Stimulated activated CD4-positive, alpha-beta T cell treated with anti-CD3 and anti-CD28 coated beads, TNF-alpha, amount 100 ng/mL, for 1 hour (primary cell): ENCODE measurements at places on chromosomes 16 and 17.

DNA sequence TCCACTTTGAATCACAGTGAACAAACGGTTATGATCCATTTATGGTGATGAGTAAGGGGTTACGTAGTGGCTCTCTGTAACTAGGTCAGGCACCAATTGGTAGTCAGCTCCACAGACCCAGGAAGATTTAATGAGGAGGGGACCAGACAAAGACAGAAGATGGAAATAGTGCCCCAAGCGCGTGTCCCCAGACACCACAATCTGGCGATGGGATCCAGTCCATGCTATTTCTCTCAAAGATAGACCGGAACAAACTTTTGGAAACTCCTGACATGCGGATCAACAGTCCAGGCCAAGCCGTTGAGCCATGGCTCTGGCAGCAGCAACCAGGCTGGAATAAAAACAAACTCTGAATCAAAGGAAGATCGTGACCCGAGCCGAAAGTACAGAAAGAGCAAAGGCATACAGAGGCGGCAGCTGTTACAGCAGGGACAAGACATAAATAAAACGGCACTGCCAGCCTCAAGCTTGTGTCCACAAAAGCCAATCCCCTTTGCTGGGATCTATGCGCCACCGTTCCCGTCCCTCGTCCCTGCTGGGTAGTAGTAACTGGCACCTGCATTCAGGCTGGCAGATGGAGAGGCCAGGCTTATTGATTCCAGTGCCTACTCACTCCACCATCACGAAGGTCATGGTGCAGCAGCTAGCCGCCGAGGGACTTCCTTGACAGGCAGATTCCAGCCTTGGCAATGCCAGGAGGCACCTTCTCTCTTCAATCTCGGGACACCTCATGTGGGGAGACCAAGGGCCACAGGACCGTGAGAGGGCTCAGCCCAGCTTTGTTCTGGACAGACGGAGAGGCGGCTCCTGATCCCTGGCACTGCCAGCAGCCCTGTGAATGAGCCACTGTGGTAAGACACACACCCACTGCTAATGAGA is 50.2 kb downstream of the CDH11 start:
- no peak for DNase-seq

DNA sequence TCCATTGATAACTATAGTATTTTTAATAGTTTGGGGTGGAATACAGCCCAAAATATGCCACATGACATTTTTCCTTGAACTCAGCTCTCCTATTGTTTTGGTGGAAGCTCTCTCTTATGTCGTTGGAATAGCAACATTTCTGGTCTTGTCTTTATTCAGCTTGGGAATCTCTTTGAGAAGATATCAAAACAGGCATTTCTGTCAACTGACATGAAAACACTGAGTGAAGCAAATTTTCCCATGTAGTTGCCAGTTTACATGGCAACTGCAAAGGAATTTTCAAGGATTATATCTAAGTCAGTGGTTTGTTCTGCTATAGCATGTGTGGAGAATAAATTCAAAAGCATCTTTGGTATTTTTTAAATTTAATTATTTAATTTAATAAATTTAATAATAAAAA is 863.5 kb upstream of the CDH8 start:
- DNase-seq: no peak

DNA sequence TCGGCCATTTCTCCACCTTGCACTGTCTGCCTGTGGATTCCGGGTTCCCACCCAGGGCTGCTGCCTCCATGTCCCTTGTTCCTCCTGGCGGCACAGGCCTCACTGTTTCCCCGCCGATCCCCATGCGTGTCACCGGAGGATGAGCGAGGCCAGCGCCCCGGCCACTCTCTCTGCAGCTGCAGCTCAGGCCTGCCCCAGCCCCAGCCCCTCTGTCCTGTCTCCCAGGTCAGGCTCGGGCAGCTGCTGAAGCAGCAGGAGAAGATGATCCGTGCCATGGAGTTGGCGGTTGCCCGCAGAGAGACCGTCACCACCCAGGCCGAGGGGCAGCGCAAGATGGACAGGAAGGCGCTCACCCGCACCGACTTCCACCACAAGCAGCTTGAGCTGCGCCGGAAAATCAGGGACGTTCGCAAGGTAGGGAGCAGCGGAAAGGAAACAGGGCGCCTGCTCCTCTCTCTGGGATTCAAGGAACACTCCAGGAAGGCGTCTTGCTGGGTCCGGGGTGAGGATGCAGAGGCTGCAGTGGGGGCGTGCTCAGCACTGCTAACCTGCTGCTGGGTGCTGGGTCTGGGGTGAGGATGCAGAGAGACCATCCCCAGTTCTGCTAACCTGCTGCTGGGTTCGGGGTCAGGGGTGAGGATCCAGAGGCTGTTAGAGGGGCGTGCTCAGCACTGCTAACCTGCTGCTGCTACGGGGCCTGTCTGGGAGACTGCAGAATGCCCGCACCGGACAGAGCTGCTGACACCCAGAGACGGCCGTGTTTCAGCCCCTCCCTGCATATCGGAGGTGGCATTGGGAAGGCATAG is 6.1 kb upstream of the GAA start:
- DNase-seq: no peak

DNA sequence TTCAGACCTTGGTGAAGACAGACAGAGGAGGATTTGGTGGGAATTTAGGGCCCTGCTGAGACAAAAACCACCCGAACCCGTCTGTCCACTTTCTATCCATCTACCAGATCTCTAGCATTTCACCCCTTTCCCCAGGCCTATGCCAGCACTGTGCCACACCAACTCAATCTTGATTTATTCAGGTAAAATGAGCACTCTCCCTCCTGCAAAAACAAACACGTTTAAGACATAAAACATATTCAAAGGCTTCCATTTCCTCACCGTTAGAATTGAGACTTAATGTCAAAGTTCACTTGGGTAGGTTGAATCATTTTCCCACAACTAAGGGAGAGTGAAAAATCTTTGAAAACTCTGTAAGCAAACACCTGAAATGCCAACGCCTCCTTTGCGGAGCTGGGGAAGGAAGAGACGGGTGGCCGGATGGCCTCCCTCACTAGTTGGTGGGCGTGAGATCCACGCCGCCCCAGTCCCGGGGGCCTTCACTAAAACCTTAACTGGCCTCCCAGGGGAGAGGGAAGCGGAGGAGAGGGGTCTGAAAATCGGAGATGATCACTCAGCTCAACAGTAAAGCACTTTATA is 862 bp downstream of the DCAKD start:
- peak; percentile 20 for DNase-seq

DNA sequence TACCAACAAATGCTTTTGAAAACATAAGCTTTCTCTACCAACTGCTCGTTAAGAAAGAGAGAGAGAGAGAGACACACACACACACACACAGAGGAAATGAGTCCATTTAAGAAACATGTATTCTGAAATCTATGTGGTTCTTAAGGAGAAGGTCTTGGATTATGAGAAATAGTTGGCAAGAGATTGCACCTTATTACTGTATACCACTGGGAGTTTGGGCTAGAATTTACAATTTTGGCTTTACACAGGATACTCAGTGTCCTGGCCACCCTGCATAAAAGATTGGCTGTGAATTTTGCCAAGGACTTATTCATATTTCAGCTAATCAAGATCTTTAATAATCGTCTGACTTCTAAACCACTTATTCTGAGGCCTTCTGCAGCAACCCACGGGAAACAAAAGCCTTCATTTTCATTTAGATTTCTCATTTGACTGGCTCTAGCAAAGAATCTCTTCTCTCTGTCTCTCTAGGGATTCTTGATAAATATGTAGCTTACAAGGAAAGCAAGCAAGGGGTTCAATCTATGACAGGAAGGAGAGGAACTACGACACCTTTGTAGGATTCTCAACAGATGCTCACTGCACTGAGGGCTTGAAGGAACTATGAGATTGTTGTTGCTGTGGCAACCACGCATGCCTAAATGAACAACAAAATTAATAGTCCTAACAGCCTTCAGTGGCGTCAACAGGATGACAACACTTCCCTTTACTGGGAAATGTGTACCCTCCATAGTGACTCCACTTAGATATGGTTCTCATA is 75.3 kb upstream of the GNAO1 start:
- no peak for DNase-seq

DNA sequence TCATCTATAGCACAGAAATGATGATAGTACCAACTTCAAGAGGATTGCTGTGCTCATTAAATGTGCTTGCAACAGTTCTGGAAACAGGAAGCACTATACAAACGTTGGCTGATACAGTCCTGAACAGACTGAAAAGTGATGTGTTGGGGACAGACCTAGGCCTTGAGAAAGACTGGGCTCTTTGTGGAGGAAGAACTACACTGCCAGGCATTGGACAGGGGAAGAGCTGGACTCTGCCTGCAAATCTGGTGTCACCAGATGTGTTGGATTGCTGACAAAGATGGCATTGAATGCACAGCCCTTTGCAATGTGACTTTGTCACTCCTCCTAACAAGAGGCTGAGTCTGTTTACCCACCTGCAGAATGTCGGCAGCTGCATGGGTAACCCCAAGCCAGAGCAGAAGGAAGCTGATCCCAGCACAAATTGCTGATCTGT is 12.4 kb upstream of the ST6GALNAC2 start:
- no peak for DNase-seq

GRCh38 chr17:4584917-4585637 is 748 bp downstream of the SMTNL2 start:
- DNase-seq: no peak

- DNase-seq: no peak
Measured at GRCh38 chr17:68587847-68588246, 13.3 kb downstream of the FAM20A start.

GRCh38 chr17:73785958-73786743 is 141.9 kb upstream of the SDK2 start:
- DNase-seq: no peak

GRCh38 chr17:19703828-19704613 is 12.4 kb downstream of the SLC47A2 start:
- no peak for DNase-seq

DNA sequence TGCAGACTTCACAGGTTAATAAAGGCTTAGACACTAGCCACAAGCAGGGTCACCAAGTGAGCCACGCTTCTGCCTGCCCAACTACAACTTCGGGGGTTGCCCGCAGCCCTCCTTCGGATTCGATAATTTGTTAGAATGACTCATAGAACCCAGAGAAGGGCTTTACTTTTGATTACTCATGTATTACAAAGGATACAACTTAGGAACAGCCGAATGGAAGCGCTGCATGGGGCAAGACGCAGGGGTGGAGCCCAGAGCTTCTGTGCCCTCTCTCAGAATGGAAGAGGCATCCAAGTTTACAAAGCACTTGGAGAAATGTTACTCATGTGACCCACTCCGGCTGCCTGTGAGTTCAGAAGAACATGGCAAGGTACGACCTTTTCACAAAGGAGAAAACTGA is 7.5 kb upstream of the CDH5 start:
- no peak for DNase-seq

DNA sequence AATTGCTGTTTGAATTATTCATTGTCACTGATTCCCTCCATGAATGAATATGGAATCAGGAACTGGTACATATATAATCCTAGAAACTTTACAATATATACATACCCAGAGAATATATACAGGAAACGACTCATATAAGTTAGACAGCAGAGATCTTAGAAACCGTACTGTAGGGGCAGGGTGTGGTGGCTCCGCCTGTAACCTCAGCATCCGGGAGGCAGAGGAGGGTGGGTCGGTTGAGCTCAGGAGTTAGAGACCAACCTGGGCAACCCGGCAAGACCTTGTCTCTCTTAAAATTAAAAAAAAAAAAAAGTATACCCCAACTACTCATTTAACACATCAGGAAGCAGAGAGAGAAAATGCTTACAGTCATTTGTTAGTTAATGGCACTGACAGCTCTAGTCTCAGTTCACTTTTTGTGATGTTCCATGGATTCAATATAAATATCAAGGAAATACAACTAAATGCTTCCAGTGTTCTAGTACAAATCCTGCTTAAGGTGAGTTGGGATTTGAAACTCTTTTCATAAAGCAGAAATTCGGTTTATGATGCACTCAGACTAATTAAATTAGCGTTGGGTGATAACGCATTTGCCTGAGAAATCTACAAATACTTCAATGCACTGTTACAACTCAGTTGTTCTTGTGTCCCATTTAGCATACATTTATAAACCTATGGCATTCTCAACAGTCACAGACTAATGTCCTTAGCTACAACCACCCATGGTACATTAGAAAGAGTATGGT is 5.6 kb downstream of the GLG1 start:
- peak; percentile 41 for DNase-seq

DNA sequence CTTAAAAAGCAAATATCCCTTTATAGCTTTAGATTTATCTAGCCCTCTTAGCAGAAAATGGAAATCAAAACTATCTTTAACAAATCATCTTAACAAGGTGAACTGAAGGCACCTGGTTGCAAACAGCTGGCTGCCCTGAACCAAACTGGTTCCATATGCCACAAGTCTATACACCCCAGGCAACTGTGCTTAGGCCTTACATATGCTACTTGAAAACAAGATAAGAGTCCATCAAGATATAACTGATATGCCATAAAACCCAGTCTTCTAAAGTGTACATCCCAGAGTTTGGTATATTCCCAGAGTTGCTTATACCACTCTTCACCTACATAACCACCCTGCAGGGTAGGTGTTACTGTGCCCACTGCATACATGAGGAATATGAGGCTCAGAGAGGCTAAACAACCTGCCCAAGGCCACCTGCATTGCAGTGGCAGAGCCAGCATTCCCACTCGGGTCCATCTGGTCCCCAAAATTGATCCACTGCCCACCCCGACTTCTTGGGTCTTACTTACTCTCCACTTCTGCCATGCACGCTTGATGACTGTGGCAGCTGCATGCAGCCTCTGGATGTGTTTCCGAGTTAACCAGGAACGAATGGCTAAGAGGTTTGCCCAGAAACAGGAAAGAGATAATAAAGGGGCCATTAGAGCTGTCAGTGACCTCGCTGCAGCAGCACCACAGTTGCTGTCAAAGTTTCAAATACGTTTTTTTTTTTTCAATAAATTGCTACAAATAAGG is 12.2 kb downstream of the ZNHIT3 start:
- no peak for DNase-seq

GRCh38 chr17:8041249-8041928 is 2.5 kb downstream of the ALOX15B start:
- no peak for DNase-seq

DNA sequence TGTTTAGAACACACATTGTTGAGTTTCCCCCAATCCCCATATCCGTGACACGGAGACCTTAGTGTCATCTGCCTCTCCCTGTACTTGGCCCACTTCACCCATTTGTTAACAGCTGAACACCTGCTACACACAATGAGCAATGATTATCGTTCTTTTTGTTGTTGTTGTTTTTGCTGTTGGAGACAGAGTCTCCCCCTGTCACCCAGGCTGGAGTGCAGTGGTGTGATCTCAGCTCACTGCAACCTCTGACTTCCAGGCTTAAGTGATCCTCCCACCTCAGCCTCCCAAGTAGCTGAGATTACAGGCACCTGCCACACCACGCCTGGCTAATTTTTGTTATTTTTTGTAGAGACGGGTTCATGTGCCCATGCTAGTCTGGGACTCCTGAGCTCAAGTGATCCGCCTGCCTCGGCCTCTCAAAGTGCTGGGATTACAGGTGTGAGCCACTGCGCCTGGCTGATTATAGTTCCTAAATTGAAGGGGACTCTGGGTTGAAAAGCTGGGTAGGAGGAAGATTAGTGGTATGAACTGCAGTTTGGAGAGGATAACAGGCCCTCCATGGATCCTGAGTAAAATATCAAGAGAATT is 21.6 kb downstream of the NDE1 start:
- DNase-seq: no peak

GRCh38 chr16:49382916-49383315 is 9.3 kb downstream of the C16orf78 start:
- DNase-seq: no peak

GRCh38 chr17:71558901-71559300 is 561.9 kb upstream of the SOX9 start:
- DNase-seq: no peak
